Hepatocyte (in vitro differentiated cells): ENCODE measurements at places on chromosomes 11 and 22.

- DNase-seq, result no peak
Observed at GRCh38 chr11:16179676-16180075, 176.7 kb downstream of the SOX6 start.

DNA sequence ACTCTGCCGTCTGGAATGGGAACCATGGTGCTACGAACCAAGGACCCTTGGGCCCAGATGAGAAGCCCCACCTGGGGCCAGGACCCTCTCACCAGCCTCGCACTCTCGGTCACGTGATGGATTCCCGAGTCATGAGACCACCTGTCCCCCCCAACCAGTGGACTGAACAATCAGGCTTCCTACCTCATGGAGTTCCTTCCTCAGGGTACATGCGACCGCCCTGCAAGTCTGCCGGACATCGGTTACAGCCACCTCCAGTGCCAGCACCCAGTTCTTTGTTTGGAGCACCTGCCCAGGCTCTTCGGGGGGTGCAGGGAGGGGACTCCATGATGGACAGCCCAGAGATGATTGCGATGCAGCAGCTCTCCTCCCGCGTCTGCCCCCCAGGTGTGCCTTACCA, 20.8 kb upstream of the SLC25A18 start:
- DNase-seq, result no peak

DNA sequence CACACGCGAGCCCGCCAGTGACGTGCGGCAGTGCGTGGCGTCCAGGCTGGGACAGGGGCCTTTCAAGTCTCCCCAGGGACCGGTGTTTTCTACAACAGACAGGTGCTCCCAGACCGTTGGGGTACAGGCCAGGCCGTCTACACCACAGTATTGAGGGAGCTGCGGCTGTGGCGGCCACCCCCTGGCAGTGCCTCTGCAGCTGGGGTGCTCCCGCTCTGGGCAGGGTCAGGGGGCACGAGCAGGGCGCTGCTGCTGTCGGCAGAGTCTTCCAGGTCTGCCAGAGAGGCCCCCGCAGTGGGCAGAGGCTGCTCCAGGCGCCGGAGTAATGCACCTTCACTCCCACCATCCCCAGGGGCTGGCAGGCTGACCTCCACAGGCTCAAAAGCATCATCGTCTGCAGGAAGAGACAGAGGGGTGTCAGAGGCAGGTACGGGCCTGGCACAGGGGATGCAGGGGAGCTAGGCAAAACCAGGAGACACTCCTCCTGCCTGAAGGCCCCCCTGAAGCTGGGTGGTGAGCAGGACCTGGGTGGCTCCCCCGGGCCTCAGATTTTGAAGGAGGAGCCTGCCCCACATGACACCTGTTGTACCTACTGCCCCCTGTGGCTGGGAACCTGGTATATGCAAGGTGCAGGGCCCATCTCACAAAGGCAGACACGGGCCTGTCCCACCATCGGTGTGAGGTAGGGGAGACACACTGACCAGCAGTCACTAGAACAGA, 83.3 kb downstream of the DGCR2 start:
- DNase-seq, result no peak

DNA sequence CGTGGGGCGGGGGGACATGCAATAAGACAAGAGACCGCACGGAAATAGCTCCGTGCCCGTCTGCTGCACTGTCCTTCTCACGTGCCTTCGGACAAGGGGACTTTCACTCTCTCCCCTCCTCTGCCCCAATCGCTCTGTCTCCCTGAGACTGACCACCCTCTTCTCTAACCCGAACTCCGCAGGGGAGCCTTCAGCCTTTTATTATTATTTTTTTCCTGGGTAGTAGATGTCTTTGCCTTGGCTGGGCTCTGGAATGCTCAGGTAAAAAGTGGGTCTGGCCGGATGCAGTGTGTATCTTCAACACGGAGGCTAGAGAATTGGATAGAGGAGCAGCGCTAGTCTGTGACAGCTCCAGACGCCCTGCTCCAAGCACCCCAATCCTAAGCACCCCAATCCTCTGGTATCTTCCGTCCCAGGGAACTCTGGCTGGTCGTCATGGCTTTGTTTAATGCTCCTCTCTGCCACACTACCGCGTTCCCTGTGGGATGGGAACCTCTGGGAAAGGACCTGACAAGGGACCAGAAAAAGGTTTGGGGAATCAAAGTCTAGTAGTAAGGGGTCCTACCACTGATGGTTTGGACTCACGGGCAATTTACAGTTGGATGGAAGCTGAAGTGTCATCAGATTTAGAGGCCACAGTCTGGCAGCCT, 25.1 kb upstream of the ROBO3 start:
- DNase-seq, result no peak

DNA sequence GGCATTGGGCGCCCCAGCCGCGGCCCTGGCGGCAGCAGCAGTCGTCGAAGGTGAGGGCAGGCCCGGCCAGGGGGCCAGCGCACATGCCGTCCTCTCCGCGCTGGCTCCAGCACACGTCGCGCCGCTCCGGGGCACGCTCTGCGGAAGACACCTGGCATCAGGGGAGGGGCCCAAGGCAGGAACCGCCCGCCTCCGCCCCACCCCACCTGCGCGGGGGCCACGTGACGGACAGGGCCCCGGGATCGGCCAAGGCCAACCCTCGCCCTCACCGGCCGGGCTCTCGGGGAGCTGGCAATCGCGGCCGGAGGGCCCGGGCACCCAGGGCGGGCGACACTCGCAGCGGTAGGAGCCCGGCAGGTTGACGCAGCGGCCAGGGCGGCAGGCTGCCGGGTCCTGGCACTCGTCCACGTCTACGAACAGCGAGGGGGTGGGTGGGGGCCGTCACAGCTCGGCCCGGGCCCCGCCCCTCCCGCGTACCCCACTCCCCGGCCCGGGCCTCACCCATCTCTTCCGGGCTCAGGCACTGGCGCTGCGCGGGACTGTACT, 14.9 kb downstream of the SCYL1 start:
- no peak for DNase-seq

DNA sequence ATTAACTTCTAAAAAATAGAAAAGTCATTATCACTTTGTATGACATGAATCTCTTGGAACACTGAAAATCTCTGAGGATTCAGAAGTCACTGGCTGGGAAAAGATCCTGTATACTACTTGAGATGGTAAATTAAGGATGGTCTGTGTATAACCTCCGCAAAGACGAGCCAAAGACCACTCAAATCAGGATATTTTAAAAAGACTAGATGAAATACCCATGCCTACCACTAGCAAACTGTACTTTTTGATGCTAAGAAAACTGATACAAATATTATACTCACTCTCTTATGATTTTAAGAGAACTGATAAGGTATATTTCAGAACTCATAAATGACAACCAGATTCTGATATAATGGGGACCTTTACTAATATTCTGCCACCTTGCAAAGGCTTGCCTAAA, 78.6 kb upstream of the APOA1 start:
- DNase-seq, result no peak

DNA sequence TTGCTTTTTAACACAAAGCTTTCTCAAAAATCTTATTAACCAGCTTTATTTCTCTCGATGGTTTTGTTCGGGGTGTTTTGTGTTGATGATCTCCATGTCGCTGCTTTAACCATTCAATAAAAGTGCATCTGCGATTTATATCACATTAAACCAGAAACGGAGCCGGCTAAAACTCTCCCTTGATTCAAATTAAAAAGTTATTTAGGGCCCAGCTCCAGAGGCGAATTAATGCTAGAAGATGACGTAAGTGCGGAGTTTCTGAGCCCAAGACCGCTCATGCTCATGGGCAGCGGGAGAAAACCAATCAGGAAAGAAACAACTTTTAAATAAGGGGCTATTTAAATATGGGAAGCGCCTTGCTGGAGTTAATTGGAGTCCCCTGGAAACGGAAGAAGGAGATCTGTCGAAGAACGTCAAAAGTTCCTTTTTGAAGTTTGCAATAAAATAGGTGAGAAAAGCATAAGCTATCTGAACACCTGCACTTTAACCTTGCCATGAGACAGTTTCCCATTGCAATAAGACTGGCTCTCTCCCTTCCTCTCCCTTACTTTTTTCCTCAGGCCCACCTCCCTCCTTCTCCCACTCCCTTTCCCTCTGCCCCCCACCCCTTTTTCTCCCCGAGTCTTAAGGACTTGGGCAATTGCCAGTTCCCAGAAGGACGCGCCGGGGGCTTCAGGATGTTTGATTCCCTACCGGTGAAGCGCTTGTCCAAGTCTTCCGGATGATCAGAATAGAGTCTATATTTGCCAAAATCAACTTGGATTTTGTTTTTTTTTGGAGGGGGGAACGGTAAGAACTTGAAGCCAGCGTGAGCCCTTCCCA, 1.9 kb upstream of the DBX1 start:
- DNase-seq, result no peak

GRCh38 chr22:46908641-46909107, 146.2 kb downstream of the TBC1D22A start:
- no peak for DNase-seq
